SW 1271 (cell line): ENCODE measurements at places on chromosomes 16 and 17.
A peak's percentile ranks its signal among the peaks of the same experiment; 100 is the strongest.

- no peak for DNase-seq
Observed at GRCh38 chr16:82055728-82056549, 20.9 kb downstream of the HSD17B2 start.

GRCh38 chr17:45311760-45312476, 4.9 kb downstream of the MAP3K14 start:
- peak; percentile 23 for DNase-seq

DNA sequence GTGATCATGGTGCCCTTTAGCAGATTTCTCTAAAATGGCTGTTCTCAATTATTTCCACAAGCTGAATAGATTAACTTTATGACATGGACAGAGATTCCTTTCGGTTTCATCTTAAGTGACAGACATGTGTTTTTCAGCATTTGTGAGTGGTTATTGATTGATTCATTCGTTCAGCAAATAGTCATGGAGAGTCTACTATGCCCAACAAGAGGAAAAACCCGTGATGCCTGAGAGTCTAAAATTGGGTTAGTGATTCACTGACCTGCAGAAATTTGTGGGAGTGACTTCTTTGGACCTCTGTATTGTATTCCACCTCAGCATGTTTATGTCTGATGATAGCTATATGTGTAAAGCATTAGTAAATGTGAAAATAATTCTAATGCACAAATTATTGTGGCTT, 28.0 kb upstream of the DUSP14 start:
- no peak for DNase-seq

- no peak for DNase-seq
Observed at GRCh38 chr17:73628642-73629552, 15.3 kb downstream of the SDK2 start.

GRCh38 chr17:21089933-21090901, 36.5 kb upstream of the DHRS7B start:
- DNase-seq = no peak

- DNase-seq = no peak
Observed at GRCh38 chr16:17105239-17105797, 365.4 kb downstream of the XYLT1 start.

DNA sequence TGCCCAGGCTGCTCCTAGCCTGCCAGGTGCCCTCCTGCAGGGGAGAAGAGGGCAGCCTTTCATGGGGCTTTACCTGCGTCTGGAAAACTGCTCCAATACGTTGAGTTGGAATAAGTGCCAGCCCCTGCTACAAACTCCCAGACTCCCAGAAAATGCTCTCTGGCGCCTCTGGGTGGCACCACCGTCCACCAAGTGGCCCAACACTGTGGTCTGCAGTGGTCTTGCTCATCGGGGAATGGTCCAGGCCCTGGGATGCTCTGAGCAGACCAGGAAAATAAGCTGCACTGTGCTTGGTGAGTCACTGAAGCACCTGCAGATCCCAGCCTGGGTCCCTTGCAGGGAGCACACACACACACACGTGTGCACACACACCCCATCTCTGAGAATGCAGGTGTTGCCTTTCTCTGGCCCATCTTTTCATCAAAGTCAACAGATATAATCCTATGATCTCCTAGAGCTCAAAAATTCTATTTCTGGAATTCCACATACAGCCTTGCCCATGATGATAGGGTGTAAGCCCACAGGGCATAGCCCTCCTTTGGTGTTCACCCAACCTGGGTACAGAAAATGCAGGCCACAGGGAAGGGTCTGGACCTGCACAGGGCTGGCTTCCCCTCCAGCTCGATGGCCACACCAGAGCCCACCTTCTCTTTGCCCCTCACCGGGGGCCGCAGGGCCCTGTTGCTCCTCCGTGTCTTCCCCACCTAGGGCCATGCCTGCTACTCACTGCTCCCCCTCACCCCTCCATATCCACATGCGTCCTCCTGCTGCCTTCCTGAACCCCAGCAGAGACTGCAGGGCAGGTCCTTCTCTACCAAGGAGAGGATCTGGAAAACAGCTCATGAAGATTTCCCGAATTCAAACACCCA, 20.5 kb downstream of the CDIP1 start:
- no peak for DNase-seq

DNA sequence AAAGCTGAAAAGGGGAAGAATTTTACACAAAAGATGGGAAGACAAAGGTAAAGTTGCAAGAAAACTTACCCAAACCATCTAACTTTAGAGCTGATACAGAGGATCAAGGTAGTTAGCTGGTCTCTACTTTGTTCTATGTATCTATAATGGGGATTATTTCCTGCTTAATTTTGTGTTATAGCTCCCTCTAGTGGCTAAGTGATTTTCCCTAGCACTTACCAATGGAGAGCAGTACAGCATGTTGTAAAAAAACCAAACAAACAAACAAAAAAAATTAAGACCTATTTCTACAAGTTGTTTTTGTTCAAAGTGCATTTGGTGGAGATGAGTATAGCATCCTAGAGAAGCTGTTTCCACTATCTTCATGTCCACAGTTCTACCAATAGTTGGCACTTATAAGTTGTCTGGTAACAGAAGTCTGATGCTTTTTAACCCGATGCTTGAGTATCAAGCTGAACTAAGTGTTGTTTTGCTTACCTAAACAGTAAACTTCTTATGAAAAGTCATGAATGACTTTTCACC, 7.5 kb downstream of the SRSF1 start:
- DNase-seq = peak; percentile 70

DNA sequence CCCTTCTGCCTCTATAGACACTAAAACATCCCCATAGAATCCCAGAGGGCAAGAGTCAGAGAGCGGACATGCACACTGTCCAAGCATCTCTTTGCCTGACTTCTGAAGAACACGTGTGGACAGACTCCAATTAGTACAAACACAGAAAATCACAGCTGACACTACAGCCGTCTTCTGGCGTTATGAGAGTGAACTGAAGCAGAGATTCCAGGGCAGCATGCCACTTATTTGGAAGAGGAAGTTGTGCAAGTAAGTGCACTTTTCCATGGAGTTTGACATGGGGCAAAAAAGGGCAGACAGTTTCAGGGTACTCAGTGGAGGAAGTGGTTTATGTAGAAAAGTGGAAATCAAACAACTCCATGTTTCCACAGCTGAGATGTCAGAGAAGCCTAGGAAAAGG, 16.8 kb upstream of the ZNF287 start:
- no peak for DNase-seq

- no peak for DNase-seq
Observed at GRCh38 chr16:7404217-7404616, 71.6 kb downstream of the RBFOX1 start.

DNA sequence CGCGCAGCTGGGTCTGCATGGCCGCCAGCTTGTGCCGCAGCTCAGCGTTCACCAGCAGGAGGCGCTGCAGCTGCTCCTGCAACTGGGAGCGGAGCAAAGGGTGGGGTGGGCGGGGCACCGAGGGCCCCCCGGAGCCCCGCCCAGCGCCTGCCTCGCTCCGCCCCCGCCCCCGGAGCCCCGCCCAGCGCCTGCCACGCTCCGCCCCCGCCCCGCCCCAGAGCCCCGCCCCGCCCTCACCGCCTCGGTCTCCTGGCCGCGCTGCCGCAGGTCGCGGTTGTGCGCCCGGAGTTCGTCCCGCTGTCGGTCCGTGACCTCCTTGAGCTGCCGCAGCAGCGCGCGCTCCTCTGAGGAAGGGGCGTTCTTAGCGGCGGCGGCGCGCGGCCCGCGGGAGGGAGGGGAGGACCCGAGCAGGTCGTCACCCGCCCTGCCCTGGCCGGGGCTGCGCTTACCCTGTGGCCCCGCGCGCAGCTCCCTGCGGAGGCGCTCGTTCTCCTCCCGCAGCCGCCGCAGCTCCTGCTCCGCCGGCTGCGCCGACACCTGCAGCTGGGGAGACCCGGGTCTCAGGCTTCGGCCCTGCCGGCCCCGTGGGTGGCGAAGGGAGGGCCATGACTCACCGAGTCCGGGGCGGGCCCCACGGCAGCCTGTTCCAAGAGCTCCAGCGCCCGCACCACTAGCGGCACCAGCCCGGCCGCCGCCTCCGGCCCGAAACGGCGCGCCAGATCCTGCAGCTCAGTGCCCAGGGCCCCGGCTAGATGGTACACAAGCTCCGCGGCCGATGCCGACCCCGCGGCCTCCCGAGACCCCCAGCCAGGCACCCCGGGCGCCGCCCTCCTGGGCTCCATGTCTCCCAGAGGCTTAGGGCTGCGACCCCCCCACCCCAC, 463 bp downstream of the RILP start:
- DNase-seq = peak; percentile 80

DNA sequence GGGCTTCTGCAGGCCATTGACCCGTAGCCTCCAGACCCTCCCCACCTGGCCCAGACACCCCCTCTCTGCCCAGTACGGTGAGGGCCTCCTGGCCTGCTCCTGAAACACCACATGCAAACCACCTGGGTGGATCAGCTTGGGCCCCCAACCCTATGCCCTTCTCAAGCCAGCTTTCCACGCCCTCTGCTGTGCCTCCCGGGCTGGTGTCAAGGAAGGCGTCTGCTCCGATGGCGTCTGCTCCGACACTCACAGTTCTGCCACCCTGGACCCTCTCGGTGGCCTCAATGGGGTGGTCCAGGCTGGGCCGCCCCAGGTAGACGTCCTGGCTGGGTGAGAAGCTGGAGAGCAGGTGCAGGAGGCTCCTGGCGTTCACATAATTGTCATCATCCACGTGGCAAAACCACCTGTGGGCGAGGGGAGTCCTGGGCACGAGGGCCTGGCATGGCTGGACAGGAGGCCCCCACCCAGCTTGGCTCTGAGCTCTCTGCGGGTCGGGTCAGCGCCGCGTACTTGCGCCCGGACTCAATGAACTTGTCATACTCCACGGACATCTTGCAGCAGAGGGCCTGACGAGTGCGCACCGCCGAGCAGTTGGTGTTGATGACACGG, 1.4 kb downstream of the RFNG start:
- no peak for DNase-seq

DNA sequence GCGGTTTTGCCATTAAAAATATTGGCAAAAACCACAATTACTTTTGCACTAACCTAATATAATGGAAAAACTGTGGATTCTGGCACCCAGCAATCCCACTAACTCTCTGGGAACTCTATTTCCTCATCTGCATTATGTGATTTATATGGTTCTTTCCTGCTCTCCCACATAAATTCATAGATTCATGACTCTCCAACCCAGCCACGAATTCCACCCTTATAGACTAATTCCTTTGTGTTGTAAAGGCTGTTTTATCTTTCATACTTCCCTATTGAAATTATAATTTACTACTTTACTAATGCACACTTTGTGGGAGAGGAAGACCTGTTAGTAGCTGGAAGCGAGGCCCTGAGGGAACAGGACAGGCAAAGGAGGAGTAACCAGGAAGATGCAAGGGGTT, 88.4 kb upstream of the GNAO1 start:
- DNase-seq = no peak

DNA sequence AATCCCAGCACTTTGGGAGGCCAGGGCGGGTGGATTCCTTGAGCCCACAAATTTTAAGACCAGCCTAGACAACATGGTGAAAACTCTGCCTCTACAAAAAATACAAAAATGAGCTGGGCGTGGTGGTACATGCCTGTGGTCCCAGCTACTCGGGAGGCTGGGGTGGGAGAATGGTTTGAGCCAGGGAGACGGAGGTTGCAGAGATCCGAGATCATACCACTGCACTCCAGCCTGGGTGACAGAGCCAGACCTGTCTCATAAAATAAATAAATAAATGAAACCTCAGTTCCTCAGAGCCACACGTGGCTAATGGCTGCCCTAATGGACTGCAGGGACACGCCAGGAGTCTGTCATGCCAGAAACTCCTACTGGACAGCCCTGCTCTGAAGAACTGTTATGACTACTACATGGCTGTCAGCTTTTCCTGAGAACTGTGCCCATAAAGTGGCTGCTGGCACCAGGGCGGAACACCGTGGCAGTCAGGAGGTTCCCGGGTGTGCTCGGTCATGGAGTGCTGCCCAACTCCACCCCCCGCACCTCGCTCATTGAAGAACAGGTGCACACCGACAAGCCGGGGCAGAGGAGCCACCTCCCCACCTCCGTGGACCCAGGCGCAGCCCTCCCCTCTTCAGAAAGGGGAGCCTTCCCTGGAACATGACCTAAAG, 4.3 kb downstream of the TMEM11 start:
- DNase-seq = no peak

- peak; percentile 28 for DNase-seq
Observed at GRCh38 chr17:66304304-66305174, 2.1 kb downstream of the PRKCA start.

- no peak for DNase-seq
Observed at GRCh38 chr16:77939968-77940367, 82.4 kb upstream of the CLEC3A start.

DNA sequence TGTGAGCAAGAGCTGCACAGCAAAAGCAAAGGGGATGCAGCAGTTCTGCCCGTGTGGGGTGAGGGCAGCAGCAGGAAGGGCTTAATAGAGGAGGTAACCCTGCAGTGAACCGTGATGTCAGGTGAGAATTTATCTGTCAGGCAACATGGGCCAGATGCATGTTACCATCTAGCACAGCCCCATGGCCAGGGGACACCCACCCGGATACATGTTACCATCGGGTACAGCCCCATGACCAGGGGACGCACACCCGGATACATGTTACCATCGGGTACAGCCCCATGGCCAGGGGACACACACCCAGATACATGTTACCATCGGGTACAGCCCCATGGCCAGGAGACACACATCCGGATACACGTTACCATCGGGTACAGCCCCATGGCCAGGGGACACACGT, 99.4 kb downstream of the RBFOX3 start:
- no peak for DNase-seq

DNA sequence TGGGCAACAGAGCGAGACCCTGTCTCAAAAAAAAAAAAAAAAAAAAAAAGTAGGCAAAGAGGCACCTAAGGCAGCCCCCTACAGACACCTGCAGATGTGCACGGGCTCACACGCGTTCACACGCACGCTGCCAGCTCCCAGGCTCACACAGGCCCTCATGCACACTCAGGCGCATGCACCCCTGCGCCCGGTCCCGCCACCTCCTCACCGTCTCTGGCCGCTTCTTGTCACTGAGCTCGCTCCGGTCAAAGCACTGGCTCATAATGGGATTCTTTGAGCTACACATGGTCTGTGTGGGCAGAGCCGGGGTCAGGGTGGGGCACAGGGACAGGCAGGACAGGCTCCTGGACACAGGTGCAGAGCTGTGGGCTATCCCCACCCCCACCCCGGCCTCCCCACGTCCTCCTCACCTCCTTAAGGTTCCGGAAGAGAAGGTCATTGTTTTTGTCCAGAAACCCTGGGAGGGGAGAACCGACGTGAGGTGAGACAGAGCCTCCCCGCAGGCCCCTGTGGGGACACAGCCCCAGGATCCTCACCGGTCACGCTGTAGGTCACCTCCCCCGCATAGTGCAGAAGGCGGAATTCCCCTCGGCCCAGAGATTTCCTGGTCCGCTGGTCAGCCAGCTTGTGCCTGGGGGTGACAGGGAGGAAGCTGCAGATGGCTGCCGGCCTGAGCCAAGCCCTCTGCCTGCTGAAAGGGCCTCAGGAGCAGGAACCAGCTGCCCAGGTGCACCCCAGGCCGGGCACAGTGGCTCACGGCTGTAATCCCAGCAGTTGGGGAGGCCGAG, 17.9 kb downstream of the MYO1C start:
- DNase-seq = no peak
